ENCODE measurements at places on chromosomes 1 and 21.

- no peak for DNase-seq
Observed at GRCh38 chr1:31897526-31898100, 40.6 kb downstream of the PTP4A2 start.

GRCh38 chr1:212752934-212753497, 38.6 kb downstream of the NSL1 start:
- no peak for DNase-seq

DNA sequence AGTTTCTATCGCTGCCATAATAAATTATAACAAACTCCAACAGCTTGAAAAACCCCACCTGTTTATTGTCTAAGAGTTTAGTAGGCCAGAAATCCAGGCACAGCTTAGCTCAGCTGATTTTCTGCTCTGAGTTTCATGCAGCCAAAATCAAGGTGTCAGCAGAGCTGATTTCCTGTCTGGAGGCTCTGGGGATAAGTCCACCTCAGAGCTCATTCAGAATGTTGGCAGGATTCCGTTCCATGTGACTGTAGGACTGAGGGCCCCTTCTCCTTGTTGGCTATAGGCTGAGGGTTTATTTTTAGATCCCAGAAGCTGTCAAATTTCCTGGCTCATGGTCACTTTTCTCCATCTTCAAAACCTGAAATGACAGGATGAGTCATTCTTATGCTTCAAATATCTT, 91.6 kb upstream of the CHODL start:
- no peak for DNase-seq

DNA sequence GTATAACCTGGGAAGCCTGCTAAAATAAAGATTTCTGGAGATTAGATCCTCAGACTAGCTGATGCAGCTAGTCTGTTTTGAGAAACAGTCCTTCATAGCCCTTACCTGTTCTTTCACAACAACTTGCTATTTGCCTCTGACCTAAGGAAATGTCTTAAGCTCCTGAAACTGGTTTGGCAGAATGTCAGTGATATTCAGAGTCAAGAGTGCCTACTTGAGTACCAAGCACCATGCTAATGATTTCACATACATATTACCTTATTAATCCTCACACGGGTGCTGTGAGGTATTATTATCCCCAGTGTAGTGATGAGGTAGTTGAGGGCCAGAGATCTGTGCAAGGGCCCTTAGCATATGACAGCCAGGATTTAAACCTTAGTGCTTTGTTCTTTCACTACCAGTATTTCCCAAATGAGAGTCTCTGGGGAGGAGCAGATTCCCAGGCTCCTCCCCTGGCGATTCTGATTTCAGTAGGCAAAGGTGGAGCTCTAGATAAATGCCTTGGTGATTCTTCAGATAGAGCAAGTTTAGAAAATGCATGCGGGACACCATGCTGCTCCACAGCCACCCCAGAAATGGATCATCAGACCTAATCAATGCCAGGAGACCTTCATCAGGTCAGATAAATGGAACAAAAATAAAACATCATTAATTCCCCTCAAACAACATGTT, 47.4 kb upstream of the WNT2B start:
- DNase-seq: no peak

DNA sequence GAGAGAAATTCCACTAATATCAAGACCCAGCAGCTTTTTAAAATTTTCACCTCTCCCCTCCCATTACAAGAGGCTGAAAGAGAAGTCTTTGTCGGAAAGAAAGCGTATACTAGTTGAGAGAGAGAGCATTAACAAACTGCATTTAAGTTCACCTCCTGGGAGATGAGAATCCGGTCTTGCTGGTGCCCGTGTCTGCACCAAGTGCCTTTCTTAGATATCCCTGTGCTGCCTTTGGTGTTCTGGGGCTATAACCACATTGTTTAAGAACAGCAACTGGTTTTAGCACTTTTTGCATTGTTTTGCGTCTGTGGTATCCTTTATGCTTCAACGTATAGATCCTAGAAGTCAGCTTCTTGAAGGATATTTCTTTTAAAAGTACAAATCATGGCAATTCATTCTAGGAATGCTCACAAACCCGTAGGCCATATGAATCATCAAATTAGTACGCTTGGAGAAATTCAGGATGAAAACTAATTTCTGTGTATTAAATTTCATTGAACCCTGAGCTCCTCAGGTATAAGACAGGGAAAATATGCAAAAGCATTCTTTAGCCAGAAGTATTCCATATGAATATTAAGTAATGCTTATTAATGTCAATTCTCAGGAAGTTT, 3.4 kb upstream of the RPE65 start:
- no peak for DNase-seq

DNA sequence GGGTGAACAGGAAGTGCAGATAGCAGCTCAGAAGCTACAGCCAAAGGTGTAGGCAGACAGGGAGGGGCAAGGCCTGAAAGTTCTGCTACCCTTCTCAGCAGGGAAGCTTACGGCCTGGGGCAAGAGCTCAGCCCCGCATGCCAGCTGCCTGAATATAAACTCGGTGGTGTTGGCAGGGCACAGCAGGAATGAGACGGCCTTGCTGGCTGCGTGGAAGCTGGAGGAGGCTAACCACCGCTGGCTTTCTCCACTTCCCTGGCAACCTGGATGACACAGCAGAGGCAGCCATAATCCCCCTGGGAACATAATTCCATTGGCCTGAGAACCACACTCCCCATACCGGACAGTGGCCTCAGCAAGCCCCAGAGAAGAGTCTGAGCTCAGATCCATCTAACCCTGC, 81.9 kb upstream of the PRRC2C start:
- no peak for DNase-seq

DNA sequence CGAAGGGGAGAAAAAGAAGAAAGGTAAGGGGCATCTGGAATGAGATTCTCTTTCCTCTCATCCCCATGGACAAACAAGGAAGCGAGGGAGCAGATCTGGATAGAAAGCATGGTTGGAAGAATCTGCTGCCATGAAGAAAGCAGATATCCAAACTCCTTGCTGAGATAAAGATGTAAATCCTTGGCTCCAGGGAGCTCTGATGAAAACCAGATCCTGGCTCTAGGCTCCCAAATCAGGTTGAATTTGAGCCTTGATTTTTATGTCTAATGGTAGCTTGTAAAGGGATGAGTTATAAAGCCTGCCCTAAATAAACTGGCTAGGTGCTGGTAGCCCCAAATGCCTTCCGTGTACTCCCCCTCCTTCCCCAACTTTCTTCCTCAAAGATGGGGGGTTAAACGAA, 64.1 kb upstream of the LAX1 start:
- no peak for DNase-seq

GRCh38 chr1:163381487-163382184, 59.9 kb downstream of the NUF2 start:
- DNase-seq: no peak

DNA sequence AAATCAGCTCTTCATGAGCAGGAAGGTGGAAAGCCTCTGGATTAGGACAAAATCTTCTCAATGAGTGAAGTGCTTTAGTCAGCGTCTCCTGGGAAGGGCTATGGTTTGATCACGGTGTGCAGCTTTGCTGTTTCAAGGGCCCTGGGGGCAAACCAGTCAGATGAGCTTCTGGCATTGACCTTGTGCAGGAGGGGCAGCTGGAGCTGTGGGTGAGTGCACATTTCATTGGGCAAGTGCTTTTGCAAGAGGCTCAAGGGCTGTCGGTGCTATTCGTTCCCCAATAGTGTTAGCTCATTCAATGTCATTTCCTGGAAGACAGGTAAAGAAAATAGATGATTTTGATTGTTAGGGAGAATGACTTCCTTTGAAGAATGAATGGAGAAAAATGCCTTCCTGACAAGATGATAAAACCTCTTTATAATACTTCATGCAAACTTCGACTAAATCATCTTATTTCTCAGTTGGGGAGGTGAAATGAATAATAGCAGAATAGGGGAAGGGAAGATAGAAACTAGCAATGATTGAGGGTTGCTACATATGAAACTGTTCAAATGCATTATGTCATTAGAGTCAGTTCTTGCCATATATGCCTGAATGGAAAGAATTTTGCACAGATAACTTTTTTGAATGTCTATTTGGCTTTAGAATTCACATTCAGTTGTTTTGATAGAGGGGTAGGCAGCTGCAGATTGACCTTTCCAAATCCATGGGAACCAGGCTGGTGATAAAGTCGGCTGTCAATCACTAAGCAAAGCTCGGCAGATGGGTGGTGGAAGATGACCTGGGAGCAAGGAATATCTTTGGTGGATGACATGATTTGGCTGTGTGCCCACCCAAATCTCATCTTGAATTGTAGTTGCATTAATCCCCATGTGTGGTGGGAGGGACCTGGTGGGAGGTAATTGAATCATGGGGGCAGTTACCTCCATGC, 12.9 kb upstream of the DISC1 start:
- no peak for DNase-seq

DNA sequence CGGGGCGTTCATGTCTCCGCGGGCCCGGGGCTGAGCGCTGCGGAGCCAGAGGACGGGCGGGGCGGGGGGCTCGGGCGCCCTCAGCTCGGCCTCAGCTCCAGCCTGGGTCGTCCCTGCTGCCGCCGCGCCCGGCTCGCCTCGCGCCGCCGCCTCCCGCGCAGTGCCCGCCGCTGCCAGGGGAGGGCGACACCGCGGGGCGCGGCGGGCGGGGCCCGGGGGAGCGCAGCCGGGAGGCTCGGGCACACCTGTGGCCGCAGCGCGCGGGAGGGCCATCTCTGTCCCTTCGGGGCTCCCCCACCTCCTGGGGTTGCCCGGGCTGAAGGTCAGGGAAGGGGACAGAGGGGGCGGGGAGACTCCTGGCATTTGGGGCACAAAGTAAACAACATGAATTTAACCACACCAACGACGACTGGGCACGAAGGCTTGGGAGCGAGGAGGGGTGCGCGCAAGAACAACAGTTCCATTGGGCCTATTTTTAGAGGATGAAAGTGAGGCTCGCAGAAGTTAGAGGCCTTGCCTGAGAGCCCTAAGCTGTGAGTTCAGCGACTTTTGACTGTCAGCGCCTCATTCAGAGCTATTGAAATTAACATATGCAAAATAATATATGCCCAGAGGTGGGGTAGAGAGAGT, at the start of gene FAM131C:
TSS of gene FAM131C (minus strand) at position 162 of the 630 bp plus-strand sequence. CDS start 209 bp downstream, outside the sequence.
- DNase-seq: peak; percentile 60

- DNase-seq: no peak
Observed at GRCh38 chr1:29047142-29047541, 76.6 kb downstream of the TMEM200B start.

DNA sequence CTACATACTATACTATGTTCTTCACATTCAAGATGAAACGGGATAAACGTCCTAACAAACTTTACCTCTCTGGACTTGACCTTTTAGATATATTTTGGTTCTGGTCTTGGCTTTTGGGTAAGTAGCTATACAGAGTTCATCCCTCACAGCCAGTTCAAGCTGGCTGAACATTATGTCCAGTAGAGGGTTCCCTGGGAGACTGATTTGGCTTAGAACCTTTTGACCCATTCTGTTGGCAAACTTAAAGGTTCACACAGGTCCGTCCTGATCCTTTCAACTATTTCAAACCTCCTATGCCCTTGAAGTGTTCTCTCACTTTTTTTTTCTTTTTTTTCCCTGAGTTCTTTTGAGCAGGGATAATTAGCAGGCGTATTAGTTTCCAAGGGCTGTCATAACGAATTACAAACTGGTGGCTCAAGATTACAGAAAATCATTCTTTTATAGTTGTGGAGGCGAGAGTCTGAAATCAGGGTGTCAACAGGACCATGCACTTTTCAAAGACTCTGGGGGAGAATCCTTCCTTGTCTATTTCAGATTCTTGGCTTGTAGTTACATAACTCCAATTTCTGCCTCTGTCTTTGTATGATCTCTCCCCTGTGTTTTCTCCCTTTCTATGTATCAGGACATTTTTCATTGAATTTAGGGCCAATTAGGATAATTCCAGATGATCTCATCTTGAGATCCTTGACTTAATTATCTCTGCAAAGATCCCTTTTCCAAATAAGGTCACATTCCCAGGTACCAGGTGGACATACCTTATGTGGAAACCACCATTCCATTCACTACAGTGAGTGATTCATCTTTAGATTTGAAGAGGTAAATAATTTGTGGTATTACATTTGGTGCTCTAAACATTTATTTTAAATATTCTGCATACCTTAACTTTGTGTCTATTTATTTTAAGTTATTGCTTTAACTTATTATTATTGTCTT, 257.4 kb upstream of the USP25 start:
- DNase-seq: no peak

DNA sequence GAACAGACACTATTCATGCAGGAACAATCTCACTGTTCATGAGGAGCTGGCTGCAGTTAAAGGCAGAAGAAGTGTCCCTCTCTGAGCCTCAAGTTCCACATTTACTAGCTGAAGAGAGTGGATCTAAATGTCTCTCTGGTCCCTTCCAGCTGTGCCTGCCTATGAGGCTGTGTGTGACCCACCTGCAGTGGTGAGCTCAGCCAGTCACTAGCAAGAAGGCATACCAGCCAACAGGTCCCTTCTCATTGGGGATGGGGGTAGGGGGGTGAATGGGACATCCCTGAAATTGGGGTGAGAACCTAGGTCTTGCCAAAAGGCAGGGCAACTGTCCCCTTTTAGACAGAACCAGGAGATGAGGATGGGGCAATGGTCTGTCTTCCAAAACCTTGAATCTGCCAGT, 13.6 kb downstream of the RD3 start:
- no peak for DNase-seq

DNA sequence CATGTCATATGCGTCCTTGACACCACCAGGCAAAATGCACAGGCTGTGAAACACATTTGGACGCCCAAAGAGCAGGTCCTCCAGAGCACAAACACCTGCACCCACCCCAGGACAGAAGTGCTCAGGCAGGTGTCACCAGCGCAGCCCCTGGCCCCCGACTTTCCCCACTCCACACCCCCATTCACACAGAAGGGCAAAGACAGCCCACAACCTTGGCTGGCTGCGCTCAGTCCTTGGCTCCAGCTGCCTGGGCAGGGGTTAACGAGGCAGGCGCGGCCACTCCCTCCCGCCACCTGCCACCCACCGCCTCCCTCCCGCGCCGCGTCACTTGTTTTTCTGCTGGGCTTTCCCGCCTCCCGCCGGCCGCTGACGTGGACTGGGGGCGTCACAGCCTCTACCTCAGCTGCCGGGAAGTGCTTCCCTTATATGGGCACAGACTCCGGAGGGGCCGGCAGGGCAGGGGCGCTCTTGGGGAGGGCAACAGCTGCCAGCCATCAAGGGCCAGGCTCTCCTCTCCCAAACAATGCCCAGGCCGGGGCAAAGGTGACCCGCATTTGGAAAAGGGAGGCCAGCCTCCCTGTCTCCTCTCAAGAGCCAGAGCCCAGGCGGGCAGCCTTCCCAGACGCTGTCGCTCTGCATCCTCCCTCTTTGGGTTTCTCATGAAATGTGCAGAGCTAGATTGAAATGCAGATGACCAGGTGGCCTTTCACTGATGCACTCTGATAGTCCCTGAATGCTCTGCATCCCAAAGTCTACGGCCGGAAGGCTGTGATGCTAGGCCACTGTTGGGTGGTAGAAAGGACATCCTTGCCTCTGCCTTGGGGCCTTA, 14.8 kb upstream of the BTG2 start:
- peak; percentile 99 for DNase-seq

- no peak for DNase-seq
Observed at GRCh38 chr1:201016943-201017827, 6.3 kb downstream of the KIF21B start.

GRCh38 chr1:33330361-33330890, 9.5 kb upstream of the A3GALT2 start:
- DNase-seq: no peak

DNA sequence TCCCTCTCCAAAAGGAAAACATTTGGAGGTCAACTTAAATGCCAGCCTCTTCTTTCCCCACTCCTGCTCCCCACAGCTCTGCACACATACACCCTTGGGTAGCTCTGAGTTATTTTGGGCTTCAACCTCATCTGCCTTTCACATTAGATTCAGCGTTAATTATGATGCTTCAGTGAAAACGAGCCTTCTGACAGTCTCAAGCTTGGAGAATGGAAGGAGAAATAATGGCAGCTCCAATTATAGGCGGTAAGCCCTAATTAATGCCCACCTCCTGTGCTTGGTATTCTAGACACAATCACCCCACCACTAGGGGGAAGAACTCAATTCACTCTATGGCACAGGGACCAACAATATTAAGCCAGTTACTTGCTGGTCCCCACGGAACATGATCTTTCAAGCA, 397.9 kb downstream of the BRINP2 start:
- DNase-seq: no peak

Measured in transverse colon (tissue), 4 donors.